ENCODE measurements at places on chromosomes 2 and 18.
A peak's percentile ranks its signal among the peaks of the same experiment; 100 is the strongest.

- DNase-seq: peak; percentile 82
These were observed 31.7 kb upstream of the TTC32 start for GRCh38 chr2:19933351-19933981.

GRCh38 chr18:45408218-45408617 is 207.1 kb upstream of the SLC14A2 start:
- no peak for DNase-seq

- no peak for DNase-seq
These were observed 19.4 kb upstream of the CCDC88A start for GRCh38 chr2:55439101-55439397.

- DNase-seq: no peak
These were observed 28.8 kb upstream of the INHBB start for GRCh38 chr2:120317180-120317533.

DNA sequence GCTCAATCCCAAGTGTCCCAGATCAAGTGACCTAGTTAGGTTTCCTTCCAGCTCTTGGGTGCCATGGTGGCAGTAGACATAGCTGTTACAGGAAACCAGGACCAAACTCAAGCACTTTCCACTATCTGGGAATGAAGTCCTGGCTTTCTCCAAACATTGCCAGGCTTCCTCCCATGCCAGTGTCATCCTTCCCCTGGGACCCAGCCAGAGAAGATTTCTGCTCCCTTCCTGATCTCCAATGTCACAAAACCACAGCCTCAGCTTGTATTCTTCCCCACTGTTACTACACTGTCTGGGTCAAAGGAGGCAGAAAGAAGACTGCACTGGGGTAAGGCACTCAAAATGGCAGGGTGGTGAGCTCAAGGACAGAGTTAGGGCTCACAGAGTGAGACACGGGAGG is 347.1 kb downstream of the TNS1 start:
- no peak for DNase-seq

- no peak for DNase-seq
These were observed 267.3 kb downstream of the MYCN start for GRCh38 chr2:16207611-16208010.

GRCh38 chr2:126496493-126496892 is 159.5 kb upstream of the GYPC start:
- no peak for DNase-seq

- no peak for DNase-seq
These were observed 9.5 kb upstream of the KCNG3 start for GRCh38 chr2:42503291-42503690.

- DNase-seq: no peak
These were observed 540.4 kb upstream of the DSEL start for GRCh38 chr18:68056936-68057335.
